ENCODE measurements at places on chromosomes 12 and 14.

DNA sequence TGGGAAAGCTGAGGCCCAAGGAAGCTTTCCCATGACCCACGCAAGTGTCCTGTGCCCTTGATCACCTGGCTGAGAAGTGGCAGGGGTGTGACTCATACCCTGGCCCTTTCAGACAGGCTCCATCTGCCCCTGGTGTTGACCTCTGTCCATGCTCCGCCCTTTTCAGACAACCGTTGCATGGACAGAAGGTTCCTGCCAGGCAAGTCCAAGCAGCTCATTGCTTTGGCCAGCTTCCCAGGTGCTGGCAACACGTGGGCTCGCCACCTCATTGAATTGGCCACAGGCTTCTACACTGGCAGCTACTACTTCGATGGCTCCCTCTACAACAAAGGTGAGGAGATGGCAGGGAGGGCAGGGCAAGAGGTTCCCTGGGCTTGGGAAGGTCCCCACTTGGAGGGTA lies 103.5 kb downstream of the WSCD2 start:
- DNase-seq = no peak

- DNase-seq = no peak
Measured at GRCh38 chr12:129844662-129845220, 59.1 kb downstream of the TMEM132D start.

DNA sequence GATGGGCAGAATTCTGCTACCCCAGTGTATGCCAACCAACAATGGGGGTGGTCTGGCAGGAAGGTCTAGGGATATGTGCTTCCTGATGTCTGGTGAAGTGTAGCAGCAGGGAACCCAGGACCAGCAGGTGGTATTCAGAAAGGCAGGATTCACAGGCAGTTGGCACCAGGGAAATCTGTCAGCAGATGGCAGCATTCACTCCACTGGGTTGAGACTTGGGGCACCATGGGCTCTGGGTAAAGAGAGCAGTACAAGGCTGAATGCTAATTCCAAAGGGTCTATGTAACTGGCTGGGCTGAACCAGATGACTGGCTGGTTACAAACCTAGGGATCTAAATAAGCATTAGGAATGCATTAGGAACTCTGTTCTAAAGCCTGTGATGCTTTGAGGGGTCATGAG lies 466.9 kb upstream of the STXBP6 start:
- no peak for DNase-seq

DNA sequence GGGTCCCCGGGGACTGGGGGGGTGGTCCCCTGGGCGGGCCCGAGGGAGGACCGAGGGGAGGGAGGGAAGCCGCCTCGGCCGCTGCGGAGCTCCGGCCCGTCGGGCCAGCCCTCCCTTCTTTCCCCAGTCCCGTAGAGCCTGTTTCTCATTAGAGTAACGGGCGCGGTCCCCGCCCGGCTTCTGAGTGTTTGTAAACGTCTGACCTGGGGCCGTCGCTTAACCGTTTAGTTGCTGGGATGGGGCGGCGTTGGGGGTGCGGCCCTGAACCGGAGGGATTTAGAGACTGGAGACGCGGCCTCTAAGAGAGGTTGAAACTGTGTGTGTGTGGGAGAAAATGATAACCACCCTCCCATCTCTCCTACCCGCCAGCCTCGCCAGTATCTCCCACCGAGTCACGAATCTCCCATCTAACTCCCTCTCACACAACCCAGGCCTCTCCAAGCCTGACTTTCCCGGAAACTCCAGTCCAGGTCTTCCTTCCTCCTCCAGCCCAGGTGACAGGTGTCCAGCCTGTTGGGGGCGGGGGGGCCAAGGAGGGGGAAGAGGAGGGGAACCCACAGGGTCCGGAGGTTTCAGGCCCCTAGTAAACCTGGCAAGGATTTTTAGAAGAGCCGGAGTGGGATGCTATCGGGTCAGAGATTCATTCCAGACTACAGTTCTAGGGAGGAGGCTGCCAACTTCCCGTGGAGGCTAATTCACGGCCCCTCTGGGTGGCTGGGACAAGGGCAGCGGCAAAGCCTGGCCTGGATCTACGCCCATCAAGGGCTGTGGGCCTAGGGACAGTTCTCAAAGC lies 1.1 kb upstream of the NFATC4 start:
- no peak for DNase-seq

DNA sequence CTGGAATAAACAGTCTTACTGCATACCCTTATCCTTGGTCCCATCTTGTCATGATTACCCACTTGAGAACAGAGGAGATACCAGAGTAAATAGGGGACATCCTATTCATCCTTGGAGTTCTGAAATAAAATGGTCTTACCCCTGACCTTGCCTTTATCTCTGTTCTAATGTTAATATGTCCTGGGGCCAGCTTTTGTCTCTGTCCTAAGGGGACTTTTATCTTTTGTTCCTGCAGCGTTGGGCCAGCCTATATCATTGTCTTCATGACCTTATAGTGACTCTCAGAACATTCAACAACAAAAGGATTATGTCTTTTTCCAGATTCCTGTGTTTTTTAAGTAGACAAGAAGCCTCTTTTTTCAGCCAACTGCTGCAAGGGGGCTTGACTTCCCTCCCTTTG lies 1057.5 kb downstream of the LRFN5 start:
- DNase-seq = no peak

- DNase-seq = no peak
Measured at GRCh38 chr12:39441189-39441962, 1.5 kb downstream of the KIF21A start.

DNA sequence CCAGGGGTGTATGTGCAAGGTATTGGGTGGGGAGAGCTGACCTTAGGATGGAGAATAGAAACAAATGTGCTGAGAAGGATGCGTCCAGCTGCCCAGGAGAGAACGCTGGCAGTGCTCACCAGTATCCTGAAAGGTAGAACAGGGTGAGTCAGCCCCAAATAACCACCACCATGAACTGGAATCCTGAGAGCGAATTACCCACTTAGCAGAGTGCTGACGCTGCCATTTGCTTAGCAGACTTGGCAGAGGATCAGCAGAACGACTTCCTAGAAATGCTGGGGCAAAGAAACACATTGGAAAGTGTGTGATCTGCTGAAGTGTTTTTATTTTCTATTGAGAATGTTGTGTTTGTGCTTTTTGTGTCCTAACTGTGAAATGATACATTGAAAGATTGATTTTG lies 213.6 kb downstream of the ADGRD1 start:
- no peak for DNase-seq

DNA sequence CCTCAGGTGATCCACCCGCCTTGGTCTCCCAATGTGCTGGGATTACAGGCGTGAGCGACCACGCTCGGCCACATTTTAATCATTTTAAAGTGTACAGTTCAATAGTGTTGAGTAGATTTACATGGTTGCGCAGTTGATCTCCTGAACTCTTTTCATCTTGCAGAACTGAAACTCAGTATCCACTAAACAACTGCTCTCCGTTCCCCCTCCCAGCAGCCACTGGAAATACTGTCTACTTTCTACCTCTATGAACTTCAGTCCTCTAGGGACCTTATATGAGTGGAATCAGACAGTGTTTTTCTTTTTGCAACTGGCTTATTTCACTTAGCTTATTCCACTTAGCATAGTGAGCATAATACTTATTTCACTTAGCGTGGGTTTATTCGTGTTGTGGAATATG lies 53.7 kb downstream of the KCTD10 start:
- no peak for DNase-seq

GRCh38 chr12:128268379-128268995 lies 1.5 kb downstream of the TMEM132C start:
- no peak for DNase-seq

- no peak for DNase-seq
Measured at GRCh38 chr12:87784350-87784749, 244.9 kb downstream of the C12orf50 start.

GRCh38 chr12:122182887-122183587 lies at the start of gene LRRC43:
Gene LRRC43 (plus strand): TSS chr12:122183123. CDS start chr12:122183145, 22 bp downstream.
- no peak for DNase-seq

DNA sequence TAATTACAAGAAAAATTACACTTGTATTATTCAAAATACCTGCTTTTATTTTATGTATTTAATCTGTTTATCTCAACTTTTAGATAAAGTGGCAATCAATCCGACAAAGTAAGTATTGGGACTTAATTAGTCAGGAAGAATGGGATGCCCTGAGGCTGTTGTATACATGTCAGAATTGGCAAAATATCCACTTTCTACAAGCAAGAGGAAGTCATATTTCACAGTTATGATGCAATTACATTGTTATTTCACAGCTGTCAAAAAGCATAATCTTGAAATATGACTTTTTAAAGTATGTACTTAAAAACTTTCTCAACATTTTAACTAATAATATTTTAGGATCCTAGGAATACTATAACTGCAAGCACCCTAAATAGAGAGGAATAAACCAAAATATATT lies 357.1 kb upstream of the MGAT4C start:
- DNase-seq = no peak

DNA sequence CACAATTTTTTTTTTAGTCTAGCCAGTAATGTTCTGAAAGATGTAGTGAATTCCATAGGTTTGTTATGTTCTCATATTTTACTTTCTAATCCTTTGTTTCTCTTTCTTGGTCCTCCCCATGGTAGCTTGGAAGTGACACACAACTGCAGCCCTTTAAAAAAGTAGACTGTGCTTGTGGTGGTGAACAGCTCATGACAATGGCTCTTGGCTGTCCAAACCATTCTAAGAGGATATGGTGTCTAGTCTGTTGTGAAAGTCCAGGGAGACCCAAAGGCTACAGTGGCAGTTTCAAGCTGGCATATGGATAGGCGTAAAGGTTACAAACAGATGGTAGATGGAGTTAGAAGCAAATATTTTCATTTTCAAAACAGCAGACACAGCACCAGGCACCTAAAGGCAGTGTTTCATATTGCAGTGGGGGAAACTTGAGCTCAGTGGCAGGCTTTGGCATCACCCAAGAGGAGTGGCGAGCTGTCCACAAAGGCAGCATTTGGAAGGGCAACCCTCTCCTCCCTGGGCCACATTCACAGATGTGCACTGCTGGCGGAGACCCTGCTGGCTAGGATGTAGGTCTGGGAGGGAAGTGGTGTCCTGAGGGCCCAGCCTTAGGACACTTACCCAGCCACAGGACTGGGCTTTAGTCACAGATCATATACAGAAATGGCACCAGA lies 102.1 kb downstream of the DYRK2 start:
- no peak for DNase-seq

GRCh38 chr12:78793491-78793890 lies 71.1 kb upstream of the SYT1 start:
- no peak for DNase-seq

- DNase-seq = peak; percentile 29
Measured at GRCh38 chr12:12511895-12512711, 50.6 kb downstream of the DUSP16 start.

GRCh38 chr14:79037106-79037505 lies 866.9 kb downstream of the NRXN3 start:
- no peak for DNase-seq

- peak; percentile 30 for DNase-seq
Measured at GRCh38 chr14:24690492-24690891, 56.5 kb upstream of the GZMB start.

- no peak for DNase-seq
Measured at GRCh38 chr12:118714051-118714460, 267.3 kb upstream of the SRRM4 start.

DNA sequence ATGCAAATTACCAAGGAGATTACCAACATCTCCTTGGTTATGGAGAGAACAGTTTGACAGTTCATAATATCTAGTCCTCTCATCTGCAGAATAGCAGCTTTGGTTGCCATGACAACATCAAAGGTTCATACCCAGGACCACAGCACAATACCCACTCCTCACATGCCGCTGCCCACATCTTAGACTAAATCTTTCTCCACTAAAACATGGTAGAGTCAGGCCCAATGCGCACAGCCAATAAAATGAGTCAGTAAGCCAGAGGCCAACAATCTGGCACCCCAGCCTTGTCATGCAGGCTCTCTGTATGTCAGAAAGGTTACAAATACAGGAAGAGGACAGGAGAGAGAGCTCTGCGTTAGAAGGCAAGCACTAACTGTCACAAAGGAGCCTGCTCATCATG lies 70.6 kb downstream of the KCNK10 start:
- DNase-seq = no peak

- DNase-seq = no peak
Measured at GRCh38 chr12:44295958-44296623, 460.2 kb downstream of the TMEM117 start.

- no peak for DNase-seq
Measured at GRCh38 chr12:87991483-87991882, 37.7 kb downstream of the C12orf50 start.

- no peak for DNase-seq
Measured at GRCh38 chr14:75443203-75443969, 15.6 kb downstream of the JDP2 start.

DNA sequence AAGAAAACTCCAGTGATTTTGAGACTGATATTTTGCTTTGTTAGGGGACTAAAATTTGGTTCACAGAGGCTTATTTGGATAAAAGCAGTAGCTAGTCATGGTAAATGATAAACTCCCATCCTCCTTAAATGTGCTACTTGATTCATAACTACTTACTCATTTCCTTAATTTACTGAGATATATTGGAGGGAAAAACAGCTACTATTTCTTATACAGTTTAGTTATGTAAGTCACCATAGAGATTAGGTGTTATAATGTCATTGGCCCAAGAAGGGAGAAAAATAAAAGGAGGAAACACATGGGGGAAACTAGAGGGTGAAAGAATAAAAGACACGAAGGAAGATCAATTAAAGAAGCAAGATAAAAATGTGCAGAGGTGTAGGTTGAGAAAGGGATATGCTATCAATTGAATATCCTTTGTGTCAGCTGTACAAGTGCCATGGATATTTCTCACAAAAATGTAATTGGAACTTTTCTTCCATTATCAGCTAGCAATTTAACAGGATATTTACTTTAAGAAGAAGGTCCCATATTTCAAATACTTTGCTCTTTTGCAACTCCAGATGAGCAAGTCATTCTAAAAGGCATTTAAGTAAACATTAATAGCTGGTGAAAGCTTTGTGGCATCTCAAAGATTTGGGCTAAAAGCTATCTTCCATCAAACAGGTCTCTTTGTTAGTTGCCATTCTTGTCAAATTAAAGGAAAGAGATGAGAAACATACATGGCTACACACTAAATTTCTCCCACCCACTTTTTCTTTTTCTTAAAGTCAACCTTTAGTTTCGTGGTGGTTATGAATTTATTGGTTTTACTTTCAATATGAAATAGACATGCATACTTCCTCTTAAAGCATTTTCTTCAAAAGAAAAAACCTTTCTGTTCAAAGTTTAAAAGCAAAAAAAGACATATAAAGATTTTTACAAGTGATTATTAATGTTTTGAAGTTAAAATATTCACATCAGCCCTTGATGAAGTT lies 439.5 kb downstream of the CCER1 start:
- DNase-seq = no peak

DNA sequence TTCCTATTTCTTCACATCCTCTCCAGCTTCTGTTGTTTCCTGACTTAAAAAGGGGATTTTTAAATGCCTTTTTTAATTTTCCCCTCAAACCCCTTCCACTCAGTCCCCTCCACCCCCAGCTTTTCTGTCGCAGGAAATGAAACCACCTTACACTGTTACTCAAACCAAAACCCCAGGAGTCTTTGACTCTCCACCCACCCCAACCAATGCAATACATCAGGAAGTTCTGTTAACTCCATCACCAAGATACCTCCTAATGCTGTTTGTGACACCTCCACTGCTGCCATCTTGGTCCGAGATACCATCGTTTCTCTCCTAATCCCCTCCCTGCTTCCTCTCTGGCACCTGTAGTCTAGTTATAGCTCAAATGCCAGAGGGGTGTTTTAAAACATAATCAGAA lies 25.4 kb upstream of the CPM start:
- no peak for DNase-seq

GRCh38 chr14:38578278-38578681 lies 322.4 kb upstream of the CLEC14A start:
- no peak for DNase-seq

GRCh38 chr12:81077686-81078441 lies at the start of gene ACSS3:
Gene ACSS3 (plus strand): TSS chr12:81078079. CDS start chr12:81078121, 42 bp downstream.
- no peak for DNase-seq

GRCh38 chr14:86790408-86791364 lies 1202.3 kb downstream of the GALC start:
- DNase-seq = no peak

GRCh38 chr12:61538951-61539350 lies 721.3 kb upstream of the USP15 start:
- DNase-seq = no peak

All from CD4-positive, alpha-beta T cell treated with Interleukin-4 for 4 hours (primary cell).